ENCODE measurements at places on chromosomes 5 and 9.

DNA sequence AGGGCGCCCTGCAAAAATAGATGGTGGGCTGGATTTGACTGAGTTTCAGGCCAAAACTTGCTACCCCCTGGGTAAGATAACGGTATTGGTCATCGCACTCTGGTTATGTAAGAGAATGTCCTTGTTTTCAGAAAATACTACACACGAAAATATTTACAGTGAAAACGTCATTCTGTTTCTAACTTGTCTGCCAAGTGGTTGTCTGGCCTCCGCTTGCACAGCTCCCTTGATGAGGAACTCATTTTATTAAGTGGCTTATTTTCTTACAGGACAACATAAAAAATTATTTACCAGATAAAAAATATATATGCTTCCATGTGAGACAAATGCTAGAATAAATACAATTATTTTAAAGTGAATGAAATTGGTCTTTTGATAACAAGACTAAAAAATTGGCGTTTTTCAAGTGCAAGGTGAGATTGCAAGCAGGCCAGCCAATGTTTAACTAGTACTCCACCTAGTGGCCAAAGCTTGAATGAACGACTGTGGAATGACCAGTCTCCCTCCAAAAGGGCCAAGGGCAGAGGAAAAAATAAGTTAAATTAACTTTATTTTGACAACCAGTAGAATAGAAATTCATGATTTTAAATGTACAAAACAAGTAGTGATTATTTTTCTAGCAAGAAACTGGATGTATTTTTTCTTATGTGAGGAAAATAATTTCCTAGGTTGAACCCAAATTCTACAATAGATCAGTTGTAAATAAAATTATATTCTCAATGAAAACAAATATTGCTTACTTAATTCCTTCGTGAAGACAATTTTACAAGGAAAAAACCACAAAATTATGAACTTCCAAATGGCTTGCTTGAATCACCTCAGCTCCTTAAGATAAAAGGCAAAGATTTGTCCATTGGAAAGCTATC lies 93.2 kb downstream of the ZFAND5 start:
- DNase-seq, result peak; percentile 71

GRCh38 chr9:83385317-83385716 lies 152.9 kb downstream of the FRMD3 start:
- DNase-seq, result no peak

GRCh38 chr5:151684690-151685361 lies 1.9 kb downstream of the SPARC start:
- no peak for DNase-seq

DNA sequence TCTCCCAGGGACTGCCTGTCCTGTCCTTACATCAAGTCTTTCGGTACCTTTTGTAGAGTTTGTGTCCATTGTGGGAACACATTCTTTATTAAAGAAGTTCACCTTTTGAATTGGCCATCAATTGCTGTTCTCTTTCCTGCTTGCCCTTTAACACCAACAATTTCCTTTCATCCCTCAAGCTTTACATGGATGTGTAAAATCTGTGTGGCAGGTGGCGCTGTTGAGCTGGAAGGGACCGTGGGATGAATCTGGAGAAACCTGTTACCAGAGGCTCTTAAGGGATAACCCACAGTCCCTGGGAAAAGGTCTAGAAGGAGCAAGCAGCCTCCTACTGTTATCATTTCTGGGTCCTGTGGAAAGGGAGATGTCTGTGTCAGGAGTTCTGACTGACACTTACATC lies 7.9 kb upstream of the ZFP62 start:
- peak; percentile 50 for DNase-seq

DNA sequence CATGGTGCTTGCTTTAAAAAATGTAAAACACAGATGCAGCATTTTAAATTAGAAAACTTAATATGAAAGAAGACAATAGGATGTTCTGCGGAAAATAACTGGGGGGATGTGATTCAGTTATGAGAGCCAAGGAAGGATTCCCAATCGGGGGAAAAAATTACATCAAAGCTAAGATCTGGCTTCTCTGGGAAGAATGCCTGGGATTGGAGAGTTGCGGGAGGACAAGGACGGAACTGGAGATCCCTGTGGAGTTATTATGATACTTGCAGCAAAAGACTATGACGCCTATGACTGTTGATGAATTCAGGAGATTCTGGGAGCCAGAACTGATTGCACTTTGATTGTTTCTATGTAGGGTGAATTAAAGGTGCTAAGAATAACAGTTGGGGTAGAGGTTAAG lies 24.6 kb downstream of the MTX3 start:
- DNase-seq, result no peak

Data from GM10248 (cell line).